ENCODE measurements at places on chromosomes 1 and 21.

GRCh38 chr1:196651637-196652215, at the start of gene CFH:
CFH (plus strand) TSS chr1:196652043; CDS start chr1:196652118, 75 bp downstream.
- DNase-seq = no peak

GRCh38 chr1:65231718-65232330, 77.5 kb upstream of the DNAJC6 start:
- no peak for DNase-seq

DNA sequence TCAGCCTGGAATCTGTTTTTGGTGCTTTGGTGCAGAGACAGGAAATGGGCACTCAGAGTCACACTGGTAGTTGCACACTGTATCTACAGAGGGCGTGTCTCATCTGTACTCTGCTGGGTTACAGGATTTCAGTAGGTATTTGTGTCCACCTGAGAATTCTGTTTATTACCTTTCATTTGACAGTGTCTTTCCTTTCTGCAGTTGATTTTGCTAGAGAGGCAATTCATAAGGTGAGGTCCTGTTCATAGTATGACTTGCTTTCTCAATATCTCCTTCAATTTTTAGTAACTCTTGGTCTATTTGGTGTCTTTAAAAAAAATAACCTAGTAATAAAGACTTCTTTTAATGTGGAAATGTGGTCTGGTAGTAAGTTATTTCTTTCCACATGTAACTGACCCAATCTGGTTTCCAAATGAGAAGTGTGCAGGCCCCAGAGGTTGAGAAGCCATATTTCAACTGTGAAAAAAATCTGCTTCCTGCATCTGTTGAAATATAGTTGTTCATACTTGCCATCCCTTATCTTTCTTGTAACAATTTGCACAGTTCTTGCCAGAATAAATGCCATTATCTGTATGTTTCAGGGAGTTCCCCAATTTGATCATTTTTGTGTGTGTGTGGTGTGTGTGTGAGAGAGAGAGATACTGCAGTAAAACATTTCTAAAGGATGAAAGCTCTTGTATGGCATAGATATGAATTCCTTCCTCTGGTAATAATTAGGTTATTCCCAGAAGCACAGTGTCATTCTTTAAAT, 78.4 kb upstream of the DNAJC6 start:
- no peak for DNase-seq

DNA sequence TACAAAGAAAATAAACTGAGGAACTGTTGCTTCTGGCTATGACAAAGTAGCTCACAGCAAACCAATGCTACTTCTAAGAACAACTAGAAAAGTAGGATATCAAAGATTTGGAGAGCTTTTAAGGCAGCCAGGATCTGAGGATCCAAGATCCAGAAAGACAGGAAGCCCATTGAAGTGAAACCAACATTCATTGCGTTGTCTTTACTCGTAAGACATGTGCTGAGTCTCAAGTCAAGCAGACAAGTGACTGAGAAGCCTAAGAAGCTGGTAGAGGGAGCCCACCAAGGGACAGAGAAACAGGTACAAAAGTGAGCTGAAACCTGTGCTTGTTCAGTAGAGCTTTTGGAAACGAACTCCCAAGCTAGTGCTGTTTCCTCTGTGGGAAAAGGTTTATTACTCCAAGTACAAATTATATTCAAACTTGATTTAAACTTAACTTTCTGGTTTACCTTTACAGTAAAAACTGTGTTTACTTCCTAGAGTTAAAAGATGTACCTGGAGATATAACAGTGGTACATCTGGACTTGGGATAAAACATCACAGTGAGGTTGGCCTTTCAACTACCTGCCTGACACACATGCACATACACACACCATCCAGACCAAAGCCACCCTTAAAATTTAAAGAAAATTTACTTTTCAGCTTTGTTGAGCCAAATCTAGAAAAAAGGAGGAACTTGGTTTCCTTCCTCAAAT, 41.2 kb downstream of the NME7 start:
- DNase-seq = no peak

DNA sequence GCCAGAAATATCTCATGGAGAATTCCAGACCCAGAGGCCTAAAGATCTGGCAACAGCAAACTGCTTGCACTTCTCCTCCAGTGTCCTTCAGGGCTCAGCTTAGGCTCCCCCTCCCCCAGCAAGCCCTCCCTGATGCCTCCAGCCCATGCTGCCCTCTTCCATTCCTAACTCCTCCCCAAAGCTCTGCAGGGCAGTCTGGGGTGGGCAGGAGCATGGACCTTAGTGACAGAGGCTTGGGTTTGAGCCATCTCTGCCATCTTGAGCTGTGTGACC, 436.8 kb downstream of the PTPRU start:
- peak; percentile 38 for DNase-seq

GRCh38 chr1:184507604-184508280, 120.9 kb downstream of the C1orf21 start:
- no peak for DNase-seq

- no peak for DNase-seq
Measured at GRCh38 chr21:29124645-29125044, 5.8 kb upstream of the MAP3K7CL start.

DNA sequence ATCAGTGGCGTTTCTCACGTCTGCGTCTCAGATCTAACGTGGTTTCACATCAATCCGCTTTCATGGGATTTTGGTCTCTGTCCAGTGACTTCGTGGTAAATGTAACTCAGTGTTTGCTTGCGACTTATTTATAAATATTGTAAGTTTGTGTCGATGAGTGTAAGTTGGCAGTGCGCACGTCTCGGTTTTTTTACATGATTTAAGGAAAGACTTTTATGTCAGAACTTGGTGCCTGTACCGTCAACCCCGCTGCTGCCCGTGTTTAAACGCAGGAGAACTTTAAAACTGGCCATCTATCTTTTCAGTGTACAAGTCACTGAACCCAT, 1.5 kb downstream of the B3GALT6 start:
- no peak for DNase-seq

DNA sequence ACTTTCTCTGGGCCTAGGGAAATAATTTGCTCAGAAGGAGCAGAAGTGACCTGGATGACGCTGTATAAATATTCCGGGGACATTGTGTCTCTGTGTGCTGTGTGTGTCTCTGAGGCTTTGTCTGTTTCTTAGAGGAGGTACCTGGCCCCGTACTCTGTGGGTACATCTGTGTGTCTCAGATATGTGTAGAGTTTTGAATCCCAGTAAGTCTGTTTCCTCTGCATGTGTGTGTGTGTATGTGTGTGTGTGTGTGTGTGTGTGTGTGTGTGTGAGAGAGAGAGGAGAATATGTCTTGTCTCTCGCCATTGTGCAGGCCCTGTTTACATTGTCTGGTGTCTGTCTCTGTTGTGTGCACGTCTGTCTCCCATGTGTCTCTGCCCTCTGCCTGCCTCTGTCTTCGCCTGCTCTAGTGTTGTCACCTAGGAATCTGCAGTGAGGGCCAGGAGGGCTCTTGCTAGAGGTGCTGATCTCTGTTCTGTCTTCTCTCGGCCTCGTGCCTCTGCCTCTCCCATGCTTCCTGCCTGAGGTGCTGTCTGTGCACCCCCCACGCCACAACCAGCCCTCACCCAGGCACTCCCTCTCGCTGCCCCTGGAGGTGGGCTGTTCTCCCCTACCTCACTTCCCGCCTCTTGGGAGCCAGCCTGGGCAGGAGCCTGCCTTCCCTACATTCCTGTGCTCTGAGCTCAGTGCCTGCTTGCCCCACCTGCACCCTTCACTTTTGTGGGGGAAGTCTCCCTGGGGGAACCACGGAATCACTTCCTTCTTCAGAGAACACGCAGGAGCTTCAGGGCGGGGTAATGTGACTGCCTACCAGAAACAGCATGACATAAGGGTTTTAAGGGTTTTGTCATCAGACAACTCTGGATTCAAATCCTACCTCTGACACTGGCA, 5.9 kb downstream of the MAP7D1 start:
- no peak for DNase-seq

- no peak for DNase-seq
Measured at GRCh38 chr1:221306239-221306638, 427.0 kb downstream of the HLX start.

Data from coronary artery (tissue), 2 donors.